ENCODE measurements at places on chromosomes 3 and 15.

GRCh38 chr3:143578810-143579435 lies 269.3 kb downstream of the SLC9A9 start:
- DNase-seq = no peak

DNA sequence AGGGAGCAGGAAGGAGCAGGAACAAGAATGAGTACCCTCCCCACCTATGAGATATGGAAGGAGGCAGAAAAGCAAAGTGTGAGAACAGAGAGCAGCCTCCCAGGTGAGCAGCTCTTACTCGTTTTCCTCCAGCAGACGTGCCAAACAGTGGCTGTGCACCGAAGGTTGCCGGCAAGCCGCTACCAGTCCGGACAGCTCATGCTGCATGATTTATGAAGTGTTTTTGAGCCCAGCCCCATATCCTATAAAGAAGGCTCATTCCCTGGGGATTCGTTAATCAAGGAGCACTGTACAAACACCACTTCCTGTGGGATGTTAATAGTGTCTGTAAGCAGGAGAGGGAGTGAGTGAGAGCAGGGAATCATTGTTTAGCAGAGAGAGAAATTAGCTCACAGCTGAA lies 118.3 kb upstream of the FOXB1 start:
- DNase-seq = no peak

DNA sequence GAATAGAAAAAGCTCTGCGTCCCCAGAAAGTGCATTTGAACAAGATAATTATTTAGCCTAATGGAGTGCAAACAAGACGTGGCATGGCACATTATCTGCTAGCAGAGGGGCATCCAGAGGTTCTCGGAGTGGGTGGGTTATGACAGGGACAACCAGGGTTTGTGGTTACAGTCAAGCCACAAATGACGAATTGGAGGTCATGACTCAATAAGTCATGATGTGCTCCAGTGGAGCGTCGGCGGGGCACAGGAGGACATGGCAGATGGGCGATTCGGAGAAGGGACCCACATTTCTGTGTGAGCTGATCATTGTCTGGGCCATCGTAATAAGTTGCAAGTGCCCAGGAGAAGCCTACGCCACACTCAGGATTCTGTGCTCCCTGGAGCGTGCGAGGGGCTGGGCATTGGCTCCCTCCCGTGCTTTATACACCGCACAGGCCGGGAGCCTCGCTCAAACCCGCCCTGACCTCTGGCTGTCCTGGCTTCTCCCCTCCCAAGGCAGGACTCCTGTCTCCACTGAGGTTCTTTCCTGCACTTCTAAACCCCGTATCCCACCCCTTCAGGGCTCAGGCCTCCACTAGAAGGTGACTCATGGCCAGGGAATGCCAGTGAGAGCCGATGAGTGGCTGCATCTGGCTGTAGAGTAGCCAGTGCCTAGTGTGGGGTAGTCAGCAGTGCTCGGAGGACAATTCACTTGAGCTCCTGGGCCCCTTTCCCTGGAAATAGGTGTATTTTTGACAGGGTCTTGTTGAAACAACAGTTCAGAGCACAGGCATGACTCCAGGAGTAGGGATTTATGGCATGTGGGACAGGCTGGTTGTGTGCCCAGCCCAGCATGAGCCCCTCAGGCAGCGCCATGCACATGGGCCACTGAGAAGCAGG lies 67.4 kb downstream of the GRIP2 start:
- no peak for DNase-seq

GRCh38 chr3:194885766-194886165 lies 200.1 kb downstream of the FAM43A start:
- no peak for DNase-seq

- DNase-seq = no peak
These were observed 13.5 kb upstream of the GRAMD1C start for GRCh38 chr3:113825090-113825489.
